Activated CD4-positive, alpha-beta memory T cell treated with anti-CD3 and anti-CD28 coated beads, Interleukin-2, amount 10 ng/mL, durations not matched to agents 7 days and 5 days (primary cell): ENCODE measurements at places on chromosomes 3 and 15.
A peak's percentile ranks its signal among the peaks of the same experiment; 100 is the strongest.

GRCh38 chr3:56086355-56086754, 381.9 kb downstream of the ERC2 start:
- H3K27me3 ChIP-seq: no peaks in the 10 kb centered on the region
- no peaks in the 10 kb centered on the region for H3K36me3 ChIP-seq
- no peaks in the 10 kb centered on the region for H3K4me1 ChIP-seq
- no peak for DNase-seq
- no peak overlapping the region for H3K4me3 ChIP-seq
- no peak overlapping the region for H3K27ac ChIP-seq

GRCh38 chr15:39801641-39802309, 19.1 kb upstream of the FSIP1 start:
- DNase-seq: peak; percentile 23
- H3K4me1 ChIP-seq: no peaks in the 10 kb centered on the region
- no peak overlapping the region for H3K4me3 ChIP-seq
- no peak overlapping the region for H3K27ac ChIP-seq
- peaks cover 19% of the 10 kb centered on the region for H3K27me3 ChIP-seq
- no peaks in the 10 kb centered on the region for H3K36me3 ChIP-seq

DNA sequence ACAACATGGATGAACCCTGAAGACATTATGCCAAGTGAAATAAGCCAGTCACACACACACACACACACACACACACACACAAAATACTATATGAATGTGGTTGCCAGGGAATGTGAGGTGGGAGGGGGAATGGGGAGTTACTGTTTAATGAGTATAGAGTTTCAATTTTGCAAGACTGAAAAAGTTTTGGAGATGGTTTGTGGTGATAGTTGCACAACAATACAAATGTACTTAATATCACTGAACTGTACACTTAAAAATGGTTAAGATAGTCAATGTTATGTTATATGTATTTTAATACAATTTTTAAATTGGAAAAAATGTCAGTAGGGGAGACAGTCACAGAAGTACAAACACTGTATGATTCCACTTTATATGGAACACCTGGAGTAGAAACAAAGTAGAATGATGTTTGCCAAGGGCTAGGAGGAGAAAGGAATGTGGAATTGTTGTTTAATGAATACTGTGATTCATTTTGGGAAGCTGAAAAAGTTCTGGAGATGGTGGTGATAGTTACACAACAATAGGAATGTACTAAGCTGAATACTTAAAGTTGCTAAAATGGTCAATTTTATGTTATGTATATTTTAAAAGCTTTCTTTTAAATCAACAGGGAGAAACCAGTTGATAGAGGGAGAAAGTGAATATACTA, 76.6 kb downstream of the RPL39L start:
- peaks cover 58% of the 10 kb centered on the region for H3K4me1 ChIP-seq
- peaks cover 81% of the 10 kb centered on the region for H3K36me3 ChIP-seq
- no peak for DNase-seq

DNA sequence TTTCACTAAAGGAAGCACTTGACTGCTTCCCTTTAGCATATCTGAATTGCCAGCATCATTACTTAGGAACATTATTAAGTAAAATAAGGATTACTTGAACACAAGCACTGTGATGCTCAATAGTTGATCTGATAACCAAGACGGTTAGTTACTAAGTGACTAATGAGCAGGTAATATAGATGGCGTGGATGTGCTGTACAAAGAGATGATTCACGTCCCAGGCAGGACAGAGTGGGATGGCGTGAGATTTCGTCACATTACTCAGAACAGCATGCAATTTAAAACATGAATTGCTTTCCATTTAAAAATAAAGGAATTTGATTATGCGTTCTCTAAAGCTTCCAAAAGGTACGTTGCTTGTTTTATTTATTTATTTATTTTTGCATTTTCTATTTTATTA, 240.0 kb upstream of the ARHGEF26 start:
- no peak overlapping the region for H3K4me3 ChIP-seq
- DNase-seq: no peak
- H3K36me3 ChIP-seq: no peaks in the 10 kb centered on the region
- H3K27me3 ChIP-seq: peaks cover 1% of the 10 kb centered on the region
